ENCODE measurements at places on chromosomes 7 and 10.
A peak's percentile ranks its signal among the peaks of the same experiment; 100 is the strongest.

GRCh38 chr7:30927559-30927958 is 15.9 kb downstream of the AQP1 start:
- DNase-seq, result no peak

- DNase-seq, result no peak
Observed at GRCh38 chr7:141709318-141709717, 1.2 kb downstream of the WEE2 start.

GRCh38 chr7:14690075-14690474 is 212.5 kb downstream of the DGKB start:
- no peak for DNase-seq

GRCh38 chr10:31760674-31761081 is 168.0 kb downstream of the ARHGAP12 start:
- DNase-seq, result no peak

DNA sequence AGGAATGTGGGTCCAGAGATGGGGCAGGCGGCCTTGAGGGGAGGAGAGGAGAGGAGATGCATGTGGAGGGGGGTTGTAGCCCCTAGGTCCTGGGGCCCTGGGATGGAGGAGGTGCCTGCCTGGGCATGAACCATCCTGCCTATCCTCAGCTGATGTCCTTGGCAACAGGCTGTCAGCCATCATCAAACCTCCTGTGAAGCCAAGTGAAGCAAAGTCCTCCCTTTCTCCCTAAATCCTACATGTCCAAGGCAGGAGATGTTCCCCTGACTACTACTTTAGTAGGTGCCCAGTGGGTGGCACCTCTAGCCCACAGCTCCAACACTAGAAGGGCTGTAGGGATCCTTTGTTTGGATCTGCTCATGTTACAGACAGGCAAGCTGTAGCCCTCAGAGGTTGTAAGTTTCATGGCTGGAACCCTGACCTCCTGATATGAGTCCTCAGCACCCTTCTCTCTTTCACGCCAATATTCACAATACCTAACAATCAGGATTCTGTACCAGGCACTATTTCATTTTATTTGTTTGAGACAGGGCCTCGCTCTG is 66.6 kb upstream of the SYPL1 start:
- DNase-seq, result peak; percentile 11

- DNase-seq, result no peak
Observed at GRCh38 chr10:75939541-75939940, 508.1 kb downstream of the LRMDA start.

DNA sequence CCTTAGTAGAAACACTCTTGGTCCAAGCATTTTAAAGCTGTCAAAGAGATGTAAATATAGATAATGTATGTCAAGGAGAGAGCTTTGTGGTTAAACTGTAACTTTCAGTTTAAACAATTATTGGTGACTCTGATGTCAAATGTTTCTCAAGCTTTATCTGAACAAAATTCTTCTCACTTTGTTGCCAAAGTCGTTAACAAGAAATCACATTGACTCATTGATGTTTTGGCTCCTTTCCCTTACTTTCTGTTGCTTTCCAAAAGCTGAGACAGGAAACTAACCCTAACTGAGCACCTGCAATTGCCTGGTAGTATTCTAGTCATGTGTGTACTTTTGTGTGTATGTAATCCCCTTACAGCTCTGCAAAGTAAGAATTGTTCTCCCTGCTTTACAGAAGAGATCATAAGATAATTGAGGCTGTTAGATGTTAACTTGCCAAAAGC is 108.5 kb downstream of the CFTR start:
- no peak for DNase-seq

DNA sequence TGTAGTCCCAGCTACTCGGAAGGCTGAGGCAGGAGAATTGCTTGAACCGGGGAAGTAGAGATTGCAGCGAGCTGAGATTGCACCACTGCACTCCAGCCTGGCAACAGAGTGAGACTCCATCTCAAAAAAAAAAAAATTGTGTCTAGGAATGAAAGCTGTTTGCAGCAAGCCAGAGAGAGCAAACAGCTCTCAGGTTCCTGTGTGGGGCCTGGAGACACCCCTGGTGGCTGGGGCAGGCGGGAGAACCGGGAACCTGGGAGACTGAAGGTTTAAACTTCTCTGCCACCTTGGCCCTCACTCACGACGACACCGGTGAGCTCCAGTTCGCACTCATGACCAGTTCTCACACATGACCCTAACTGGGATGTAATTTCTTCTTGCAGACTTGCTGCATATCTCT is 13.2 kb upstream of the UNCX start:
- DNase-seq, result no peak

- DNase-seq, result no peak
Observed at GRCh38 chr10:63308628-63309027, 157.1 kb downstream of the JMJD1C start.

DNA sequence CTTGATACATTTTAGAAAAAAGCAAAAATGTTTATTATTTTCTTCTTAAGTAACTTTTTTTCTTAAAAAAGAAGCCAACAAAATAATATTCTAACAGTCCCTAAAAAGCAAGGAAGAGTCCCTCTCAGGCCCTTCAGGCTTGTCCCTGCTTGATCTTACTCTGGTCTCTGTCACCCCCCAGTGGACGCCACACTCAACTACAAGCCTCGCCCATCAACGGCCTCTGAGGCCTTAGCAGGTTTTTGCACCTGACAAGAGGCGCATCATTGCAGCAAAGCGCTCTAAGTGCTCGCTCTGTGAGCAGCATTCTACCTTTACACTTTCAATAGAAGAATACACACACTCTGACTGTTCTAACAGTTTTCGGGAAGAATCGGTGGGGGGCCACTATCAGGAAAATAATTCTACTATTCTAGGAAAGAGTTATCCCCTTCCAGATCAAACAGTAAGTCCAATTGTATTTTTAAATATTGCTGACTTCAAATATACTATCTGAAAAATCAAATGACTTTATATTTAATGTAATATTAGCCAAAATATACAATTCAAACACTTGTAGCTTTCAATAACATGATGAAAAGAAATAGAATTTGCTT is 139.2 kb downstream of the USP6NL start:
- peak; percentile 2 for DNase-seq

DNA sequence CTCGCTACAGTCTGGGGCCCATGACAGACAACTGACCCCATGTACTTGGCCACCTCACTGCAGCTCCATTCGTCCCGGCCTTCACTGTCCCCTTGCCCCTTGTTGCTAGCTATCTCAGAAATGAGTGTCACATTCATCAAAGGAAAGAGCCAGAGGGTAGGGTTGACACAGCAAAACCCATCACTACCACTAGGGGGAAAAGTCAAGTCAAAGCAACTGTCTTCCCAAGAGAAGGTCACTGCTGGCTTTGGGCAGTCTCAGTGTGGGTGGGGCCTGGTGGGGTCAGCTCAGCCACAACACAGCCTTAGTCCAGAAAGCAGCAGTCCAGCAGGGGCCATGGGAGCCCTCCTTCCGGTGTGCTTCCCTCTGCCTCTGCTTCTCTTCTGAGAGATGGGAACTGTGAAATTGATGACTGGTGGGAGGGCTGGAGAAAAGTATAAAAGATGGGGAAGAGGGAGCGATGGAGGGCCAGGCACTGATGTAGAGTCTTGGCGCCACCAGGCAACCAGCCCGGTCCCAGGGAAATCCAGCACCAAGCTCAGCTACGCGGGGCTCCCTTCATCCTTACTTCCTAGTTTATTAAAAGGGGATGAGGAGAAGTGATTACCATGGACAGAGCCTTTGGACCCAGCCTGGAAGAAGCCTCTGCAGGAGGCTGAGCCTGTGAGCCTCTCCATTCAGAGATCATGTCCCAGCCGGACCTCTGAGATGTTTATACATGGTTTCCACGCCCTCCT is 58.0 kb downstream of the PLXNA4 start:
- DNase-seq, result no peak

- DNase-seq, result peak; percentile 98
Observed at GRCh38 chr10:21292763-21293517, 232.5 kb downstream of the SKIDA1 start.

GRCh38 chr10:89973326-89973725 is 271.9 kb downstream of the KIF20B start:
- DNase-seq, result no peak

GRCh38 chr7:140016540-140016939 is 46.2 kb downstream of the PARP12 start:
- no peak for DNase-seq

DNA sequence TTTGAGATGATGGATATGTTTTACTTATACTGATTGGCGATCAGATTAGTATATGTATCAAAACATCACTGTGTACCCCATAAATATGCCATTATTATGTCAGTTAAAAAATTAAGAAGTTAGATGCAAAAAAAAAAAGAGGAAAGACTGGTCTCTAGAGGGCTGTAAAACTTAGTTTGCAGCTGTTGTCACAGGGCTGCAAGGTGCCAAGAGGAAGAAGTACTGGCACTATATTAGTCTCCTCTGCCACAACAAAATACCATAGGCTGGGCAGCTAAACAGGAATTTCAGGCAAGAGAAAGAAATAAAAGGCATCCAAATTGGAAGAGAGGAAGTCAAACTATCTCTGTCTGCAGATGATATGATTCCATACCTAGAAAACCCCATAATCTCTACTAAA is 177.8 kb upstream of the PLPP4 start:
- no peak for DNase-seq

- no peak for DNase-seq
Observed at GRCh38 chr7:101234636-101235035, 3.0 kb downstream of the CLDN15 start.

GRCh38 chr10:75911426-75911825 is 480.0 kb downstream of the LRMDA start:
- DNase-seq, result no peak

DNA sequence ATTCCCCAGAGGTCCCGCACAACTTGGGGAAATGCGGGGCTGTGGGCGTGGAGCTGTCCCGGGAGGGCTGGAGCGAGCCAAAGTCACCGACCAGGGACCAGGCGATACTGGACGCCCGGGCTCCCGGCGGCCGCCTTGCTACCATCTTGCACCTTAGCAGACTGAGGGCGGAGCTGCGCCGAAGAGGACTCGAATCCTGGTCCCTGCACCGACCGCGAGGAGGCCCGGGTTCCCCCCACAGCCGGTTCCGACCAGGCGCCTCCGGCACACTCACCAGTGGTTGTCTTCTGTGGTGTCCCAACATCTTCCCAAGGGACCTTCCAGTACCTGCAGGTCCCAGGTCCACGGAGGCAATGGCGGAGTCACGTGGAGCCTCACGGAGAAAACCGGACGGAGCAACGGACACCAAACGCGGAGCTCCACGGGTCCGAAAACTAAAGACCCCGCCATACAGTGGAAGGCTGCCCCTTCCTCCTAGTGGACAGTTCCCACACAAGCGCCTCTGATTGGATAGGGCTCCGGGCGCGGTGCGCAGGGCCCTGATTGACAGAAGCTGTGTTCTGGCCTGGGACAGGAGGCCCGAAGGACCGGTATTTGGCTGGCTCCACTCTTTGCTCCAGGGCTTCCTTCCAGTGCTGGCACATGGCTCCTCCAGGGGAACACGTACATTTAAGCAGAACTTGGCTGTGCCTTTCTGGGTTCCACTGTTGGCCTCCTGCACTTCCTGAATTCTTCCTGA is 124.6 kb upstream of the ZNF479 start:
- no peak for DNase-seq

- peak; percentile 49 for DNase-seq
Observed at GRCh38 chr10:88999625-89000024, 9.0 kb downstream of the FAS start.

GRCh38 chr10:70462349-70462984 is 16.1 kb upstream of the PALD1 start:
- DNase-seq, result no peak

Data from GM04503 (cell line).